ENCODE measurements at places on chromosomes 16 and 17.

- DNase-seq: no peak
These were observed 85.1 kb upstream of the TBX2 start for GRCh38 chr17:61314368-61315078.

DNA sequence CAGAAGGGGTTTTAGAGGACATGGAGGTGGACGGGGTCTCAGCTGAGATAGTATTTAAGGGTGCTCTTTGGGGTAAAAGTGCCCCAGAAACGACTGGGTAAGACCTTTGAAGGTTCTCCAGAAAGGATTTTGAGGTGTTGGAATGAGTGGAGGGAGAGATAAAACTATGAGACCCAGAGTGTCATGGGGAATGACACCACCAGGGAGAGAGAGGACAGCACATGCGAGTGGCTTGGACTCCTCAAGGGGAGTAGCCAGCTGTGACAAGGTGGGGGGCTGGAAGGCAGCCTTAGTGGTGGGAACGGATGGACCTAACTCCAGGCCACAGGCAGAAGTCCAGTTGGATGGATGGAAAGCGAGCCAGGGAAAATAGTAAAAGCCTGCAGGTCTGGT, 19.2 kb upstream of the PITPNM3 start:
- DNase-seq: no peak

DNA sequence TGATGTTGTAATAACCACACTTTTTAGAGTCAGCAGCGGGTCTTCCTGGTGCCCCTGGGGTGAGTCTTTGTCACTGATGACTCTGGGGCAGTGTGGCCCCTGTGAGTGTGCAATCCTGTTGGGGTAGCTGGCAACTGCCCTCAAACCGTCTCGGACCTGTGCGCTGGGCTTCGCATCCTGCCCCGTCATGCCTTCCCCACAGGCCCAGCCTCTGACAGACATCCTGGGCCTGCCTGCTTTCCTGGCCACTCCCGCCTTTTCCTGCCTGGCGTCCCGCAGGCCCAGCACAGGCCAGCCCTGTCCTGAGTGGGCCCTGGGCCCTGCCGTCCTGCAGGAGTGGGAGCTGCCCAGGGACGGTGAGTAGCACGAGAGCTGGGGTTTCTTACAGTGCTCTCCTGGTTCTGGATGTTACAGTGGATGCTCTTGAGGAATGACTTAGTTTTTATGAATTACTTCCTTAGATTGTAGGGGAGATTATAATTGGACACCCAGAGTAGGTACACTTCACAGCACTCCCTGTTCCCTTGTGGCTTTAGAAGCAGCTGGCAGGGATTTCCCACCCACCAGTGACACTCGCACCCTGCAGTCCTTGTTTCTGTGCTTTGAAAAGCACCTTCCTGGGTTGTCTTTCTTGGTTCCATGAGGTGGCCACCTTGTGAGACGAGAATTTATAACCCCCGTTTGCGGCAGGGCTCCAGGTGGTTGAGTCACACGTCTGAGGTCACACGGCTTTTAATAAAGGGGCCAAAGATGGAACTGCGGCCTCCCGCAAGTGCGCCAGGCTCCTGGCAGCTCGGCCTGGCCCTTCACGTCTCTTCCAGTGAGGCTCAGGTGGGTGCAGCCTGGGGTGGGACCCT, 50.0 kb upstream of the CAPN15 start:
- DNase-seq: no peak

DNA sequence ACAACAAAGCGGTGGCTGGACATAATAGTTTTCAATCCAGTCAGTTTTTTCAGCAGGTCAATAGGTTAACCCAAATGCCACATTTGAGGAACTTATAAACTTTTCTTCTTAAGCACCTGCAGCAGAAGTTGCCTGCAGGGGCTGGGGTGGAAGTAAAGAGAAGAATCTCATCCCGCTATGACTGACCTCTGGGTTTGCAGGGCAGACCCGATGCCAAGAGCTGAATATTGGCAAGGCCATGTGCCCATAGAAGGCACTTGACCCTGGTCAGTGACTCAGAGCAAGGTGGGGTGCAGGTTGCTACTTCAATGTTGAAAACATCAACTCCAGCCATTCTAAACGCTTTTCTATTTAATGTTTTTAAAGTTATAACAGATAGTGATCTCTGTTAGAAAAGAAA, 17.9 kb upstream of the SMPD3 start:
- DNase-seq: no peak

- DNase-seq: no peak
These were observed 13.9 kb downstream of the RECQL5 start for GRCh38 chr17:75652934-75653549.

DNA sequence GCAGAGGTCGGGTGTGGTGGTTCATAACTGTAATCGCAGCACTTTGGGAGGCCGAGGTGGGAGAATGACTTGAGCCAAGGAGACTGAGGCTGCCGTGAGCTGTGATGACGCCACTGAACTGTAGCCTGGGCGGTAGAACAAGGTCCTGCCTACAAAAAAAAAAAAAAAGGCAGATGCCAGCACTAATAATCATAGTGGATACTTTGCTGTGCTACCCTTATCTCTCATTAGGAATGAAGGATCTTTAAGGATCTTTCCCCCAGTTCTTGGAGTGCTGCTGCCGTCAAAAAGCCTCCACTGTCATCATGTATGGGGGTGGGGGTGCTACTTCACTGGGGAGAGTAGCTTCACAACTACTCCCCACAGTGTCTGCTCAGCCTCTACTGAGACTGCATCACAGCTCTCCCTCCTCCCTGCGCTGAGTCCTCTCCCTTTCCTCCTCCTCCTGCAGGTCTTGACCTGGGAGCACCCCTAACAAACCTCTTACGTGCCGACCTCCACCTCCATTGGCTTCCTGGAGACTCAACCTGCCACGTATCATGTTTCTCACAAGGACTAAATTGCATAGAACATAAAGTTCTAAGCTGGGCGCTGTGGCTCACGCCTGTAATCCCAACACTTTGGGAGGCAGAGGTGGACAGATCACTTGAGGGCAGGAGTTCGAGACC, 24.4 kb upstream of the ST6GALNAC1 start:
- no peak for DNase-seq

GRCh38 chr17:17765359-17766076, 71.3 kb downstream of the SREBF1 start:
- no peak for DNase-seq

- DNase-seq: no peak
These were observed 34.8 kb upstream of the FBXO47 start for GRCh38 chr17:39001703-39002637.

DNA sequence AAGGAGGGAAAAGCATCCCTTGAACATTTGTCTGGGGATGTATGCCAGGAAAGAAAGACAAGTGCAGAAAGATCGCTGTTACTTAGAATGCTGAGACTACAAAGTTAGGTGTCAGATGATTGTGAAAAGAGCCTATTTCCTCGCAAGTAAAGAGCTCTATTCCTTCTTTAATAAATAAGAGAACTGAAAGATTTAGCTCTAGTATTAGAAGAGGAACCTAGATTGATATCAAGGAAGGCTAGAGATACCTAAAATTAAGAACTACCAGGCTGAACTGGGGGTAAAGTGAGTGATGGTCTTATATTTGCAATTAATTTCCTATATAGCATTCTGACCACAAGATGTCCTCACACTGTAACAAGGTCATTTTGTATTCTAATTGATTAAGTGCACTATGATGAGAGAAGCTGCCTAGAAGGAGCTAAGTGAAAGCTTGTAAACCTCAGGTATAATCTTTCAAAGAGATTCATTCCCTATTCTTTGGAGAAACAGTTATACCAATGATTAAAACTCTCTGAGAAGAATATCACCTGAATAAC, 62.3 kb downstream of the SSH2 start:
- no peak for DNase-seq

- no peak for DNase-seq
These were observed 385.2 kb upstream of the ZFHX3 start for GRCh38 chr16:73432850-73433730.

DNA sequence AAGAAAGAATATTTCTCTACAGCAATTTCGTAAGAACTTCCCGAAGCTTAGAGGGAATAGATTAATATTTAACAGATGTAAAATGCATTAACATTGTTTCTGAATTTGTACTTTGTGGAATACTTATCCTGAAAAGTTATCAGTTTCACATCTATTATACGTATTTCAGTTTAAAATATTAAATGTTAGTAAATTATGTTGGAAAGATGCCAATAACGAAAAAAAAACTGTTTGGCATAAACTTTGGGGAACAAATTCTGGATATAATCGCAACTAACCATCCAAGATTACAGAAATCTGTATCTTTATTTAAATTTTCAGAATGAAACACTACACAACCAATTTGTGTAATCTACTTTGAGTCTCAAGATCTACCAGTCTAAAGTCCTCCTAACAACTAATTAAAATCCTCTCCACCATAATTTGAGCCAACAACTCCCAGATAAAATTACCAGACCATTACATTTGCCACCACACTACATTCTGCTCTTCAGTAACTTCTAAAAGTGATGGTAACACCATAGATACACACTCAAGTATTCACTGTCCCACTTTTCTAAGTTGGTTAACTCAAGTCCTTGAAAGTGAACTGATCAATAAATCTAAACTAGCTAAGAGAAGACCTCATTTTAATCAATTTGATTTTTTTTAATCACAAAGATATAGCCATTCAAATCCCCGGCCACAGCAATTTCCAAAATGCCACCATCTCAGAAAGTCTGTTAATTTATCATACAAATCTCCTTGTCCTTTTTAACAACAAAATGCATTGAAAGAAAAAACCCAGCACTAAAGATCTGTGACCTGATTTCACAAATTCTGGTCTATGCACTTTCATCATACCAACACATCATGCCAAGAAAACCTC, 2.0 kb downstream of the SIAH1 start:
- DNase-seq: no peak

- DNase-seq: no peak
These were observed 25.6 kb upstream of the MAP2K6 start for GRCh38 chr17:69388822-69389442.

DNA sequence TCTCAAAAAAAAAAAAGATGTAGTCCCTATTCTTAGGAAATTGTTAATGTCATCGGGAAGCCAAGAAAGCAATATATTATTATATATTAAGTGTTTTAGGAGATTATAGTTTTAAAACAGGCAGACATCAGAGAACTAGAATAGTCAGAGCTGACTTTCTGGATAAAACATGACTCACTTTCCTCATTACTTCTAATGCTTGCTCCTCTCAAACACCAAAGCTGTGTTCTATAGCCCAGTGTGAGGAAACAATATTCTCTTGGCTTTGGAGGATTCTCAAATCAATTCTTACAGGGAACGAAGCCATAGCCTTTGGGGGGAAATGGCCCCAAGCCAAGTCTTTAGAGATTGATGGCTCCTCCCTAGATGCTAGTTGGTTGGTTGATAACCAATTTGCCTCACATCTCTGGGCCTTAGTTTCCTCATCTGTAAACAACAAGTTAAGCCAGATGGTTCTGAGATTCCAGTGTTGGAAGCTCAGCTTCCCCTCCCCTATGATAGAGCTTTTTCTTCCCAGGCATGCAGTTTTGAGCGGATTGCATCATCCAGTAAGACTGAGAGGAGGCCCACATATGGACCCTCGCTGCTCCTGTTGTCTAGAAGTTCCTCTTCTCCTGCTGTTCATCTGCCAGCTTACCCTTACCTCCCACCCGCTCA, 12.4 kb downstream of the NMT1 start:
- no peak for DNase-seq

GRCh38 chr17:72021417-72022041, 99.3 kb upstream of the SOX9 start:
- no peak for DNase-seq

GRCh38 chr17:29583324-29584248, 5.9 kb downstream of the GIT1 start:
- no peak for DNase-seq

- DNase-seq: peak; percentile 39
These were observed 43.9 kb upstream of the TEX2 start for GRCh38 chr17:64306850-64307463.

DNA sequence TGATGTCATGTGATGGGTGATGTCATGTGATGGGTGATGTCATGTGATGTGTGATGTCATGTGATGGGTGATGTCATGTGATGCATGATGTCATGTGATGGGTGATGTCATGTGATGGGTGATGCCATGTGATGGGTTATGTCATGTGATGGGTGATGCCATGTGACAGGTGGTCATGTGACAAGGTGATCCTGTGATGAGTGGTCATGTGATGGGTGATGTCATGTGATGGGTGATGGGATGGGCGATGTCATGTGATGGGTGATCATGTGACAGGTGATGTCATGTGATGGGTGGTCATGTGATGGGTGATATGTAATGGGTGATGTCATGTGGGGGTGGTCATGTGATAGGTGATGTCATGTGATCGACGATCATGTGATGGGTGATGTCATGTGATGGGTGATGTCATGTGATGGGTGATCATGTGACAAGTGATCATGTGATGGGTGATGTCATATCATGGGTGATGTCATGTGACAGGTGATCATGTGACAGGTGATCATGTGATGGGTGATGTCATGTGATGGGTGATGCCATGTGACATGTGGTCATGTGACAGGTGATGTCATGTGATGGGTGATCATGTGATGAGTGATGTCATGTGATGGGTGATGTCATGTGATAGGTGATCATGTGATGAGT, 17.2 kb downstream of the CD300LB start:
- peak; percentile 9 for DNase-seq

DNA sequence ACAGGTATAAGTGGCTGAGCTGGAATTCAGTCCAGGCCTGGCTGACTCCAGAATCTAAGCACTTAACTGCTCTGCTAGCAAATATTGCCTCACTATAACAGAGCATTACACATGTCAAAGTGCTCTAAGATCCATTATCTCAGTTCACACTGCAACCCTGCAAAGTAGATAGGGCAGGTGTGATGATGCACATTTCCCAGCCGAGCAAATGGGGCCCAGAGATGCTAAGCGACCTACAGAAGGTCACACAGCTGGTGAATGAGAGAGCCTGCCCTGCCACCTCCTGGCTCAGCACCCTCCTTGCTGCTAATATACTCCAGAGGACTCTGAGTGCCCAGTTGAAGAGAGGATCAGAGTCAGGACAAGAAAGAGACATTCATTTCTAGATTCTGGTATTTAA, 73.6 kb upstream of the CCL1 start:
- DNase-seq: no peak

DNA sequence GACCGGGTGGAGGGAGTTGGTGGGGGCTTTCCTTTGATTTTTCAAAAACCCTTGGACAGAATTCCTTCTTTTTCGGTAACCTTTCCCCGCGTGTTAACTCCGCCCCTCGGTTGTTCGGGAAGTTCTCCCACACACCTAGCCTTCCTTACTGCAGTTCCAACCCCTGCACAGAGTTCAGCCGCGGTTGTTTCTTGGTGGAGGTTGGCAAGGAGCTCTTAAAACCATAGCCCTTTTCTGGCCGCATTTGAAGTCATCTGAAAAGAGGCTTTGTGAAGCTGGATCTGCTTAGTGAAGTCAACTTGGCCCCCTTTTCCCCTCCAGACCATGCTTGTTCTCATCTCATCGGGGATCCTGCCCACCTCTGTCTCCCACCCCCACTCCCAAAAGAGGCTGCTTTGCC, 1.8 kb downstream of the CACNG4 start:
- no peak for DNase-seq

DNA sequence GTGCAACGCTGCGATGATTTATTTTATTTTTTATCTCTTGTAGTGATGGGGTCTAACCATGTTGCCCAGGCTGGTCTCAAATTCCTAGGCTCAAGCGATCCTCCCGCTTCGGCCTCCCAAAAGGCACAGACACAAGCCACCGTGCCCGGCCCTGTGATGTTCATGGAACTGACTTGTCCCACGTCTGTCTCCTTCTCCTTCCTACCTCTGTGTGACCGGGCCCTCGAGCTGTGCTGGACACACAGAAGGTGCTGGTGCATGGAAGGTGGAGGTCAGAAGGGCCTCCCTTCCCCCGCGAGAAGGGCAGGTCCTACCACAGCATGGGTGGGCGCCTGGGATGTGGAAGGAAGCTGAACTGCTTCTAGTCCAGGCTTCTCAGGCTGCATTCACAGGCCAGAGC, 88.0 kb downstream of the SEC14L1 start:
- DNase-seq: no peak

GRCh38 chr17:51703361-51704341, 443.3 kb downstream of the UTP18 start:
- no peak for DNase-seq
